ENCODE measurements at places on chromosomes 1 and 21. TPM values are rescaled to one million over a fixed set of nuclear protein-coding genes. Genes with fewer than 3 reads are reported as not detected.

DNA sequence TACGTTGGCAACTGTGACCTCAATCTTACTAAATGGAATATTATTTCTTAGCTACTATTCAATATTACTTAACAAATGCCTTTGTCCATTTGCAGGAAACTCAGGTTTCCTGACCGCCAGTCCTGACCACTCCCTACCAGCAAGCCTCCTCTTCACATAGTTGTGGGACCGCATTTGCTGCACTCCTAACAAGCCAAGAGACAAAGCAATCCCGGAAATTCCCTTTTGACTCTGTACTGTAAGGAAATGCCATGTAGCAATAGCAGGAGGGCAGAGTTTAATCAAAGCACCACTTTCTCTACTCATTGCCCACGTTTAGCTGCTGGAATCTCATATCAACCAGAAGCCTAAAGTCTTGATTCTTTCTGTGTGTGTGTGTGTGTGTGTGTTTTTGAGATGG is 28.1 kb upstream of the ACBD6 start:
- H3K4me1 ChIP-seq: peaks cover 7% of the 10 kb centered on the region
- DNase-seq: peak; percentile 69
- H3K36me3 ChIP-seq: no peaks in the 10 kb centered on the region

DNA sequence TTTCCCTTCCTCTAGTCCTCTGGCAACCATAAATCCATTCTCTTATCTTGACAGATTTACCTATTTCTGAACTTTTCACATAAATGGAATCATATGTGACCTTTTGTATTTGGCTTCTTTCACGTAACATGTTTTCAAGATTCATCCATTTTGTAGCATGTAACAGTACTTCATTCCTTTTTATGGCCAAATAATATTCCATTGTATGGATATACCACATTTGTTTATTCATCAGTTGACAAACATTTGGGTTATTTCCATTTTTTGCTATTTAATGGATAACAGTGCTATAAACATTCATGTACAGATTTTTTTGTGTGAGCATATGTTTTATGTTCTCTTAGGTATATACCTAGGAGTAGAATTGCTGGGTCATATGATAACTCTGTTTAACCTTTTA is 54.0 kb downstream of the RPAP2 start:
- H3K27ac ChIP-seq: no peak overlapping the region
- H3K36me3 ChIP-seq: peaks cover 62% of the 10 kb centered on the region
- no peak overlapping the region for H3K4me3 ChIP-seq
- no peaks in the 10 kb centered on the region for H3K4me1 ChIP-seq
- no peaks in the 10 kb centered on the region for H3K27me3 ChIP-seq
- no peak for DNase-seq

- no peak overlapping the region for H3K4me3 ChIP-seq
- no peaks in the 10 kb centered on the region for H3K27me3 ChIP-seq
- peaks cover 7% of the 10 kb centered on the region for H3K4me1 ChIP-seq
- no peaks in the 10 kb centered on the region for H3K36me3 ChIP-seq
- H3K27ac ChIP-seq: no peak overlapping the region
These were observed 933 bp upstream of the FTCD start for GRCh38 chr21:46156378-46156645.

DNA sequence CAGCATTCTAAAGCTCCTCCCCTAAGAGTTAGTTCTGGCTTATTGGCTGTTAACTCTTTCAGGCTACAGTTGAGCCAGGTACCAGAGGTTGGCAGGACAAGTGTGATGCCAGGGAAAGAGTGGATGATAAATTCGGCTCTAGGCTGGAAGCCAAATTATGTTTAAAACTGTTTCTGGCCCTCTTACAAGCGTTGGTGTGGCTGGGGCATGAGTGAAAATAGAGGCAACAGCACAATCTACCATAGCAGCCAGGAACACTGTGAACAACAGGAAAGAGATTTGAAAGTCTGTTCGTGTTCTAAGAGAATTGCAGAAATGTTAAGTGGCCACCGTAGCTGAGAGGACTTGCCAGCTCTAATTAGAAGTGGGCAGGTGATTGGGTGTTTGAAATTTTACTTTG is 84.2 kb downstream of the CDC7 start:
- H3K36me3 ChIP-seq: no peaks in the 10 kb centered on the region
- H3K27me3 ChIP-seq: no peaks in the 10 kb centered on the region
- H3K4me1 ChIP-seq: no peaks in the 10 kb centered on the region
- no peak overlapping the region for H3K27ac ChIP-seq
- no peak overlapping the region for H3K4me3 ChIP-seq

DNA sequence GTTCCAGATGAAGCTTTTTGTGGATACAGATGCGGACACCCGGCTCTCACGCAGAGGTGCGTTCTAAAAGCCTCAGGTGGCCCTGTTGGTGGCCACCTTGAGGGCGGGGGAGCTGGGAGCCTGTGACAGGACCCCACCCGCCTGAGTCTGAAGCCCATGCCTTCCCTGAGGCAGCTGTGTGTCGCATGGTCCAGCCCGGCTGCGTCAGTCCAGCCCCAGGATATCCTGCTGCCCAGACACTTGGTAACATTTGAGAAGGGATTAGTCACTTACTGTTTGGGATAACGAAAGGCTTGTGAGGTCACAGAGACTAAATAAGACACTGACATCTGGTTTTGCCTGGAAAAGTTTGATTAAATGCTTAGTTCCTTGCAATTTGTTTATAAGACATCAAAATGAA is 68.9 kb downstream of the UCK2 start:
- peaks cover 5% of the 10 kb centered on the region for H3K4me1 ChIP-seq
- H3K27me3 ChIP-seq: no peaks in the 10 kb centered on the region
- no peaks in the 10 kb centered on the region for H3K36me3 ChIP-seq
- no peak overlapping the region for H3K4me3 ChIP-seq
- no peak for DNase-seq

- no peak overlapping the region for H3K4me3 ChIP-seq
- no peaks in the 10 kb centered on the region for H3K36me3 ChIP-seq
- H3K27ac ChIP-seq: no peak overlapping the region
- no peaks in the 10 kb centered on the region for H3K4me1 ChIP-seq
- H3K27me3 ChIP-seq: peaks cover 23% of the 10 kb centered on the region
These were observed 87.6 kb downstream of the NENF start for GRCh38 chr1:212520299-212520698.

DNA sequence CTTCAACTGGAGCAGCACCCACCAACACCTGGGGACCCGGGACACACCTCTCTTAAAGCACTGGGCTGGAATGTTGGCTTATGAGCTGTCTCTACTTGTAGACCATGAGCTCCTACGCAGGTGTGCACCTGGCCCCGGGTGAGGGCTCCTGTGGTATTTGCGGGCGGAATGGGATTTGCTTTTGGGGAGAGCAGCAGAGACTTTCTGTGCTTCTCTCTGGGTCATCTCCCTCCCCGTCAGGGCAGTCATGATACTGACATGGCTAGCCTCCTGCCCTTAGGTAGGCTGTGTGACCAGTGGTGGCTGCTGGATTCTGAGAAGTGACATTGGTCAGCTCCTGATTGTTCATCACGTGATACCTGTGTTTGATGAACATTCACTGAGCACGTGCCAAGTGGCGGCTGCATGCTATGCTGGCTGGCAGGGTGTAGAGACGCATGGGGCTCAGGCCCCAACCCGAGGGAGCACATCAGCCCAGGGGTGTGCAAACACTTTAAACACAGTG is 9.0 kb upstream of the ZBTB21 start:
- no peaks in the 10 kb centered on the region for H3K36me3 ChIP-seq
- no peak overlapping the region for H3K4me3 ChIP-seq

GRCh38 chr1:226093621-226094020 is 31.1 kb downstream of the H3-3A start:
- H3K4me1 ChIP-seq: no peaks in the 10 kb centered on the region
- H3K27ac ChIP-seq: no peak overlapping the region
- no peaks in the 10 kb centered on the region for H3K36me3 ChIP-seq
- H3K4me3 ChIP-seq: no peak overlapping the region
- H3K27me3 ChIP-seq: no peaks in the 10 kb centered on the region

- DNase-seq: no peak
- H3K4me1 ChIP-seq: no peaks in the 10 kb centered on the region
- H3K27ac ChIP-seq: no peak overlapping the region
- H3K27me3 ChIP-seq: no peaks in the 10 kb centered on the region
These were observed 561.9 kb upstream of the ADGRL4 start for GRCh38 chr1:79568411-79568810.

- no peak for DNase-seq
- no peaks in the 10 kb centered on the region for H3K27me3 ChIP-seq
- no peak overlapping the region for H3K4me3 ChIP-seq
- peaks cover 15% of the 10 kb centered on the region for H3K4me1 ChIP-seq
- peaks cover 90% of the 10 kb centered on the region for H3K36me3 ChIP-seq
- no peak overlapping the region for H3K27ac ChIP-seq
These were observed 4.0 kb upstream of the SLC25A34 start for GRCh38 chr1:15731735-15732685.

DNA sequence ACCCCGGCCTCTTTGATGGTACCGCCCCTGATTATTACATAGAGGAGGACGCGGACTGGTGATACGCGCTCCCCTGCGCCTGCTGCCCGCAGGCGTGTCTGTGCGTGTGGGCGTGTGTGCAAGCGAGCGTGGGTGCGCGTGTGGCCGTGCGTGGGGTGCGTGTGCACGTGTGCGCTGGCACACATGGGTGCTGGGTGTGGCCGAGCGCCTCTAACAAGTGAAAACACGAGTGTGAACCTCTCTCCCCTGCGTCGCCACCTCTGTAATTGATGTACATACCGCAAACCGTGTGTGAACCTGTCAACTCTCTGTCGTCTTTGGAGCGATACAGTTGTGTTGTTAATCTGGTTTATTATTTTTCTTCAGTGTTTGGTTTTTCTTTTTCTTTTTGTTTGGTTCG is 87.8 kb upstream of the TMEM51 start:
- no peak overlapping the region for H3K4me3 ChIP-seq
- no peak for DNase-seq
- no peaks in the 10 kb centered on the region for H3K27me3 ChIP-seq
- peaks cover 12% of the 10 kb centered on the region for H3K36me3 ChIP-seq
- H3K27ac ChIP-seq: no peak overlapping the region
- H3K4me1 ChIP-seq: no peaks in the 10 kb centered on the region

DNA sequence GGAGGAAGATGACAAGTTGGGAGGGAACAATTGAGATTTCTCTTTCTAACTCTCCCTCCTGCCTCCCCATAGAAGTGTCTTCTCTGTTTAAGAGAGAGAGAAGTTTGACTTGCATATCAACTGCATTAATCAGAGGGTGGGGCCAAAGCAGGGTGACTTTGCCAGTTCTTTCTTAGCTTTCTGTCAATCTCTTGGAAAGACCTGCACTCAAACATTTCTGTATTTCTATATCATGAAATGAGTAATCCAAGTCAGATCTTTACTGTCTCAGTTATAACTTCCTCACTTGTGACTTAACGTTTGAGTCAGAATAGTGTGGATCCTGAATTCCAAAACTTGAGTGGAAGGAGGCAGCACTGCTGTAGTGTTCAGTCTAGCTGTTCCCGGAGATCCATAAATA is 180.8 kb upstream of the KCNK2 start:
- no peaks in the 10 kb centered on the region for H3K27me3 ChIP-seq
- DNase-seq: no peak
- H3K27ac ChIP-seq: no peak overlapping the region
- H3K4me1 ChIP-seq: no peaks in the 10 kb centered on the region
- no peak overlapping the region for H3K4me3 ChIP-seq
- H3K36me3 ChIP-seq: no peaks in the 10 kb centered on the region

- H3K27ac ChIP-seq: peak overlapping the region; percentile 74
- peaks cover 84% of the 10 kb centered on the region for H3K4me1 ChIP-seq
- DNase-seq: no peak
- H3K4me3 ChIP-seq: no peak overlapping the region
- H3K27me3 ChIP-seq: no peaks in the 10 kb centered on the region
These were observed 5.7 kb upstream of the KCNE1 start for GRCh38 chr21:34517491-34518245.

GRCh38 chr1:210407207-210407886 is 78.6 kb downstream of the HHAT start:
- no peak for DNase-seq
- H3K27me3 ChIP-seq: no peaks in the 10 kb centered on the region
- no peak overlapping the region for H3K4me3 ChIP-seq
- no peaks in the 10 kb centered on the region for H3K36me3 ChIP-seq
- H3K27ac ChIP-seq: no peak overlapping the region
- no peaks in the 10 kb centered on the region for H3K4me1 ChIP-seq

DNA sequence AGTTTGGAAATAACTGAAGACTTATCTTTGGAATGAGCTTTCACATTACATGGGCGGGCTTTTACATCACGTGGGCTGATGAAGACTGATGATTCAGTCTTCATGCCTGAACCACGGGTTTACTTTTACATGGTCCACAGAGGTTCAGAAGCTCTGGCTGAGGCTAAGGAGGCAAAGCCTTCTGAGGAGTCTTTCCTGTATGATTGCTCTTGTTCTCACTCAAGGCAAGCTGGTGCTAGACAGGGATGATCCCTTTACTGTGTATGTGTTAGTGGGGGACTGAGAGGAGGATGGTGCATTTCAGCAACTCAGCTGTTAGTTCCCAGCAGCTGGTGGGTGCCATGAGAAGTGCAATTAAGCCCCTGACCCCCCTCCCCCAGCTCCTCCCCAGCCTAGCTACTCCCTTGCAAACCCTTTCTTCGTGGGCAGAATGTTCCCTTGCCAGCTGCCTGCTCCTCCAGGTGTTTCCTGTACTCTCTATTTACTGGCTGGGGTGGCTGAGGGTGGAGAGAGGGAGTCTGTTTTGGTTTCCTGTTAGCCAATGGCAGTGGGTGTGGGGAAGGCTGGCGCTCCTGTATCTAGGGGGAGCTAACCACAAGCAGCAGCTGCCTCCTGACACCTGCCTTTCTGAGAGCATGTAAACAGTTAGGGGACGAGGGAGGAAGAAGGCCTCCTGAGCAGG is 15.4 kb downstream of the BTG2 start:
- no peaks in the 10 kb centered on the region for H3K27me3 ChIP-seq
- no peak for DNase-seq
- peaks cover 47% of the 10 kb centered on the region for H3K4me1 ChIP-seq
- H3K4me3 ChIP-seq: no peak overlapping the region
- no peaks in the 10 kb centered on the region for H3K36me3 ChIP-seq

GRCh38 chr1:82565546-82565945 is 764.8 kb downstream of the ADGRL2 start:
- no peaks in the 10 kb centered on the region for H3K36me3 ChIP-seq
- no peaks in the 10 kb centered on the region for H3K27me3 ChIP-seq
- H3K27ac ChIP-seq: no peak overlapping the region
- DNase-seq: no peak

- peaks cover 33% of the 10 kb centered on the region for H3K27me3 ChIP-seq
- H3K4me1 ChIP-seq: peaks cover 4% of the 10 kb centered on the region
- H3K27ac ChIP-seq: no peak overlapping the region
- no peak for DNase-seq
These were observed 4.1 kb downstream of the RBP7 start for GRCh38 chr1:10001016-10001665.

DNA sequence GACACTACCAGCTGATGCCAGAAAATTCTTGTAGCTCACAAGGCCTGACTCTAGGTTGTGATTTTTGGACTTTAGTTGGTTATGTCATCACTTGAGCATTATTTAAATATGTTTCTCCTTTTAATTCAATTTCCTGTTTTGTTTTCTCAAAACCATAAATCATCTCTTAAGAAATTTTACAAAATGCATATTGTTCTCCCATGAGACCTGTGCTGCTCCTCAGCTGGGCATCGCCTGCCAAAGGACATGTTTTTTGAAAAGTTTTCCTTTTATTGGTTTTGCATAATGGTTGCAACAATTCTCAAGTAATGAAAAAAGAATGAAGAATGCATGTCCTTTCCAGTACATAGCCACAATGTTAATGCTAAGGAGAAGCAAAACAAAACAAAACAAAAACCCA is 204.7 kb upstream of the LYPLAL1 start:
- no peak overlapping the region for H3K27ac ChIP-seq
- no peaks in the 10 kb centered on the region for H3K4me1 ChIP-seq
- H3K27me3 ChIP-seq: no peaks in the 10 kb centered on the region
- no peak for DNase-seq
- no peaks in the 10 kb centered on the region for H3K36me3 ChIP-seq
- H3K4me3 ChIP-seq: no peak overlapping the region

Gene VSIG8
- not detected for total RNA-seq

Gene LZIC
- total RNA-seq: 26.6 TPM

Gene SLAMF8
- 41.3 TPM for total RNA-seq

Gene LRRC71
- 3.5 TPM for total RNA-seq

Gene EVA1C
- total RNA-seq: 21.8 TPM

Gene C1orf56
- total RNA-seq: 3.9 TPM

Data from left lung (tissue), 14 donors.